ENCODE measurements at places on chromosomes 1 and 21.

DNA sequence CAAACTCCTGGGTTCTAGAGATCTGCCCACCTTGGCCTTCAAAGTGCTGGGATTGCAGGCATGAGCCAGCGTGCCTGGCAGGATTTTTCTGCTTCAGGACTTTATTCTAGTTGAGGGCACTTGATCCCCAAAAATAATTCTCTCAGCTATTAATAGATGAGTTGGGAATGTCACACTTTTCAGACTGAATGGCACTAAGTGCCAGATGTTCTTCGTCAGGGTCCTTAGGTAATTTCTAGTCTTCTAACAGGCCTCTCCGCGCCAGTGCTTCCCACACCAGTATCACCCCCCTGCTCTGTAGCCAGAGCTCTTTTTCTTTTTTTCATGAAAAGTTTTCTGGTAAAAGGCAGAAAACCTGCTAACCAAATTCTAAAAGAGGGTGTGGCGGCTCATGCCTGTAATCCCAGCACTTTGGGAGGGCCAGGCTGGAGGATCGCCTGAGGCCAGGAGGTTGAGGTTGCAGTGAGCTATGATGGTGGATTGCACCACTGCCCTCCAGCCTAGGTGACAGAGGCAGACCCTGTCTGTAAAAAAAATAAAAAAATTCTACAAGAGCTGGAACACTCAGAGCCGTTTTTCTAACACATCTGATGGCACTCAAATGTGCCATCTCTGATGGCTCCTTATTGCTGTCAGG, 6.1 kb upstream of the SARS1 start:
- no peak for DNase-seq

DNA sequence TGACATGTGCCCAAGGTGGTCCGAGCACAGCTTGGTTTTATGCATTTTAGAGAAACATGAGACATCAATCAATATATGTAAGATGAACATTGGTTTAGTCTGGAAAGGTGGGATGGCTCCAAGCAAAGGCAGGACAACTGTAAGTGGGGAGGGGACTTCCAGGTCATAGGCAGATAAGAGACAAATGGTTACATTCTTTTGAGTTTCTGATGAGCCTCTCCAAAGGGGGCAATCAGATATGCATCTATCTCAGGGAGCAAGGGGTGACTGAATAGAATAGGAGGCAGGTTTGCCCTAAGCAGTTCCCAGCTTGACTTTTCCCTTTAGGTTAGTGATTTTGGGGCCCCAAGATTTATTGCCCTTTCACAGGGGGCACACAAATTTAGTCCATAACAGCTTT, 94.2 kb upstream of the COA6 start:
- DNase-seq, result no peak

GRCh38 chr1:41739061-41739955, 179.4 kb downstream of the HIVEP3 start:
- DNase-seq, result peak; percentile 28

- no peak for DNase-seq
Measured at GRCh38 chr1:89802841-89803240, 18.0 kb upstream of the LRRC8D start.

GRCh38 chr1:97424209-97424608, 496.6 kb downstream of the DPYD start:
- DNase-seq, result no peak

GRCh38 chr1:109712321-109712864, 342 bp downstream of the GSTM5 start:
- DNase-seq, result no peak

- DNase-seq, result no peak
Measured at GRCh38 chr1:2230781-2231531, 2.8 kb downstream of the SKI start.

GRCh38 chr1:64320922-64321614, 117.6 kb downstream of the UBE2U start:
- DNase-seq, result no peak

DNA sequence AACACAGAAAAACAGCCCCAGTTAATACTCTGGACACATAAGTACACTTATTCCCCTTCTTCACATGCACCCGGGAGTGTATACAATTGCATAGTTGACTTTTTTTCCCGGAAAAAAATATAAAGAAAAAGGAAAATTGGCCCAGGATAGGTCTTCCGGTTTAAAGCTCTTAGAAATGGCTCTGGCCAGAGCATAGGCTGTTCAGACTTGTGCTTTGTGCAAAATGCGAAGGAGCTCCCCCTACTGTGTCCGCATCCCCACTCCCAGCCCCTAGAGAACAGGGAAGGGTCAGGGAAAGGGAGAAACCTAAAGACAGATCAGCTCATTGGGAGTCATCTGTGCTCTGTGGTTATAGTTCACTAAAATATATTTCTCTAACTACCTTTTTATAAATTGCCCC, 5.5 kb upstream of the MTMR11 start:
- DNase-seq, result peak; percentile 55

GRCh38 chr1:190429932-190430331, 47.7 kb downstream of the BRINP3 start:
- no peak for DNase-seq

GRCh38 chr21:14956807-14957206, 108.0 kb downstream of the NRIP1 start:
- DNase-seq, result no peak

- peak; percentile 40 for DNase-seq
Measured at GRCh38 chr1:204647114-204647804, 38.3 kb downstream of the LRRN2 start.

GRCh38 chr1:166538646-166539045, 300.6 kb upstream of the POGK start:
- DNase-seq, result no peak

GRCh38 chr1:199978408-199978940, 49.0 kb upstream of the NR5A2 start:
- no peak for DNase-seq

- DNase-seq, result no peak
Measured at GRCh38 chr1:115337276-115337632, 795 bp downstream of the NGF start.

DNA sequence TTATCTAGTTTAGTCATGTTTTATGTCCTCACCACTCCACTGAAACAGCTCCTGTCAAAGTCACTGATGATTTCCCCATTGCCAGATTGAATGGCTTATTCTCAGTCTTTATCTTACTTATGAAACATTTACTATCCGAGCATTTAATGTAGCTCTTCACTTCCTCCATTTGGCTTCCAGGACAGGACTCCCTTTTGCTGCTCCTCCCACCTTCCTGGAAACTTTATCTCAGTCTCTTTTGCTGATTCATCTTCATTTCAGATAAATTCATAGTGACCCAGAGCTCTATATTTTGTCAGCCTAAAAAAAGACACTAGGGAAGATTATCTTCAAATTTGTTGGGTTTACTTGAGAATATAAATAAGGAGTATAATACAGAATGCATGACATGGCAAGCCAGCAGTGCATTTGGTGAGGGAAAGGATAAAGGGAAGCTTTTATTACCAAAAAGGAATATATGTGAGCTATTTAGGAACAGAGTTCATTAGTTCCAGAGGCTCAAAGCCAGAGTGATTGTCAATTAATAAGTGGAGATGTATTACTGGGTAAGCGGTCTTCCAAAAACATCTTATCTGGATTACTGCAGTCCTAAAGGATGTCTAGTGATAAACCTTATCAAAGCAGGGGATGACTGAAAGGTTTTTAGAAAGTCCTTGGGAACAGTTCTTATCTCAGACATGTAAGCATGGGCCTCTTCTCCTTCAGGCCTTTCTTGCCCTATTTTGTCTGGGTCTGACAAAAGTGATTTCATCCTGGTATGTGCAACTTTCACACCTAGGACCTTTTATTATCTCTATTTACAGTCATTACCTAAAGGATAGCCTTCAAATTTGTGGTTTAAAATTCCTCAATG, 25.6 kb downstream of the IL23R start:
- DNase-seq, result no peak

GRCh38 chr1:66342707-66343106, 191.2 kb upstream of the SGIP1 start:
- DNase-seq, result no peak

GRCh38 chr1:6599141-6599975, 3.3 kb downstream of the KLHL21 start:
- DNase-seq, result no peak

DNA sequence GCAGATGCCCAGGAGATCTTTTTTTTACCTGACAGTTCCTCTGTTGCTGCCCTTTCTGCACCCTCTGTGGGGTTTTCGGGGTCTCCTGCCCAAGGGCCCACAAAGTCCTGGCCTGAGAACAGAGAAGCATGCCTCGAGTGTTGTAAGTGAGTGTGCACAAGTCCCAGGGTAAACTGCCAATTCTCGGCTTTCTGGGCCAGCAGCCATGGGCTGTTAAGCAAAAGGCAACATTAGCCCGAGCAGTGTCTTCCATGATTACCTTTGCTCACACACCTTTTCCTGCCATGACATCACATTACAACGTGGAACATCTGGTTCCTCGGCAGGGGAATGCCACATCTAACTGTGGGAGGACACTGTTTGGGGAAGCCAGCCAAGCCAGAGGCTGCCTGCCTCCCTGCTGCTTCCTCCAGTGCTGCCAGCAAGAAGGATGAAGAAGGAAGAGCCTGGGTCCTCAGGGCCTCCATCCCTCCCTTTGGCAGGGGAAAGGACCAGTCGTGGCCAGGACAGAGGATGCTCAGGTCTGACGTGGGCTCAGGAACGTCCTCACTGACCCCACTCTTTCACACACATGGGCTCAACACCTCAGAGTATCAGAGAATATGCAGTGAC, 485.9 kb downstream of the OMA1 start:
- DNase-seq, result no peak

DNA sequence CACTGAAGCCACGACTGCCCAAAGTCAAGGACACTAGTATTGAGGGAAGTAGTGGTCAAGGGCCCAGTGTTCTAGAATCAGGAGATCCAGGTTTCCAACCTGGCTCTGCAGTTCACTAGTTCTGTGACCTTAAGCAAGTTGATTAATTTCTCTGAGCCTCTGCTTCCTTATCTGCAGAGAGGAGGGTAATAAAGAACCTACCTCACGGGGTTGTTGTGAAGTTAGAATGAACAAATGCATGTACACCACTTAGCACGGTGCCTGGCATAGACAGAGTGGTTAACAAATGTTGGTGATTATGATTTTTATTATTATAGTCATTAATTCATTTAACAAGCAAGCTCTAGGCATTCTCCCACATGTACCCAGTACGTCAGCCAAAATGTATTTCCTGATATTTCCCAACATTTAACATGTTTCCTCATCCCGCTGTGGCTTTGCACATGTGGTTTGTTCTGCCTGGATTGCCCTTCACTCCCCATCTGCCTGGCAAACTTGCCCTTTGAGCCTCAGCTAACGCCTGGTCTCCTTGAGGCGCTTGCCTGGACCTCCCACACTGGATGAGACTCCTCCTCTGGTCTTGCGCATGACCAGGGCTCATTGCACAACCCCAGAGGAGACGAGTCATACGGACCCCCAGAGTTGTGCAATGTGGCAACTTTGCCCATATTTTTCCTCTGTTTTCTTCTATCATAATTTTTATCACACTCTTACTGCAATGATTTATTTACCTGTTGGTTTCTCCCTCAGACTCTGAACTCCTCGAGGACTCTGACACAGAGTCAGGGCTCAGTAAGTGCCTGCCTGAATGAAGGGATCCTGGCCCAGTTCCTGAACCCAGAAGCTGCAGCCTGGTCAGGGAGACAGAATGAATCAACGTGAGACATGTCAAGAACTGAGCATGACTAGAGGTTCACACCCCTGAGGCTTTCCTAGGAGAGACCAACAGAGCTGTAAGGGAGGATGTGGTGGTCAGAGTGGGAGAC, 20.7 kb upstream of the MFSD2A start:
- no peak for DNase-seq

DNA sequence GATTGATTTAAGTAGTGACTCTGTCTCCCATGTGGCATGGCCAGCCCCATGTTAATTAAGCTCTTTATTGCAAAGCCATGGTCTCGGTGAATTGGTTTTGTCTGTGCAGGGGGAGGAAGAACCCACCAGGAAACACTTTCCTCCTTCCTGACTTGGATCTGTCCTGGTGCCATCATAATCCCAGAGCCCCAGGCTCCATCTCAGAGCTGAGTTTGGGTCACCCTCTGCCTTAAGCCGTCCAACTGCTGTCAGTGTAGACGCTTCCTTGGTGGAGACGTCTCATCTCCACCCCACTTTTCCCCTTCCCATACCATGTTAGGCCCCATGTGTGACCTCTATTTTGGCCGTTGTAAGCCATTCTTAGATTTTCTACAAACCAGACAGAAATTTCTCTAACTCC, 36.0 kb upstream of the COL6A2 start:
- no peak for DNase-seq

DNA sequence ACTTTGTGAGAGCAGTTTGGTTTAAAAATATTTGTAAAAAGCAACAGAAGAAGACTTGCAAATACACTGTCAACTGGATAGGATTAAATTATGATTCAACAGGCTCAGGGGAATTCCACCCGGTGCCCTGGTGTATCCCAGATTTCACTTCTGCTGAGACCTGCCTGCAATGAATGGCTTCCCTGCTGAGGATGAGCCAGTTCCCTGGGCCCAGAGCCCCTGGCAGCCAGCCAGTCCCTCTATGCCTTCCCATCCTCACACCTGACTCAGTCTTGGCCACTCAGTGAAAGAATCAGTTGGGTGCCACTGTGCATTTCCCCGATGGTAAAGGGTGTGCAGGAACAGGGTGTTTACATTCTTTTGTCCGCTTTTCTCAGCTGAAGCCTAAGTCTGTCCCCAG, 64.4 kb downstream of the KCTD3 start:
- DNase-seq, result no peak

DNA sequence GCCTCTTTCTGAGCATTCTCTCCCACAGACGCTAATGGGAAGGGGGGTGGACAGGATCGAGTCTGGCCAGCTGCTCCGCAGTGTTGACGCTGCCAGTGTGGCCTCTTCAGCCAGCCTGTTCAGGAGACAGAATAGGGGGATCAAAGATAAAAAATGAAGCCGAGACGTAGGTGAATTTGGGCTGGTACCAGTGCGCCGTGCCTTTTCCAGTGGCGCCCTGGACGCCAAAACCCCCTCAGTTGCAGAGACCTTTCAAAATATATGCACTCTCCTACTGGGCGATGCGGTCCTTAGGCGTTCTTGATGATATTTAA, 1.1 kb downstream of the TTC3 start:
- DNase-seq, result peak; percentile 35

- no peak for DNase-seq
Measured at GRCh38 chr1:100322436-100323211, 29.7 kb upstream of the CDC14A start.

GRCh38 chr1:86788300-86789206, 84.2 kb downstream of the SH3GLB1 start:
- DNase-seq, result no peak

DNA sequence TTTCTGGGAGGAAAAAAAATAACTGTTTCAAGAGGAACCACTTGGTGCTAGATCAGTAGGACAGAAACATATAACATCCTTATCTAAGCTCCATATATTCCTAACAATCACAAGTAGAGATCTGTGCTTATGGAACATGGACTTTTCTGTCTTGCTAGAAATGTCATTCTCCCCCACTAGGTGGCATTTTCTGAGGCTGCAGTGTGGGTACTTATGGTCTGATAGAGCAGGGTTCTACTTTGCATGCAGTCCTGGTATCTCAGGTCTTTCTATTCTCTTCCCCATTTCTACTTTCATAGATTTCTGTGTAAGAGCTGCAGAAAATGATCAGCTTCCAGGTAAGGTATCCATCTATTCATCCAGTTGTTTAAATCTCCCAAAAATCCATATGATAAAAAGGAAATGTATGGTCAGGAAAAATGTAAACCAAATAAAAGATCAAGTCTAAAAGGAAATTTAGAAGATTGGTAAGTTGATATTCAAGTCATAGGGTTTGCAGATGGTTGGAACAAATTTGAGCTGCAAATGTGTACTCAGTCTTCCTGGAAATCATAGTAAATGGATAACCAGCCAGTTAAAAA, 1.5 kb downstream of the ZNF684 start:
- DNase-seq, result peak; percentile 20

All from nephron progenitor cell (in vitro differentiated cells).